ENCODE measurements at places on chromosomes 6 and 20. TPM values are rescaled to one million over a fixed set of nuclear protein-coding genes. Genes with fewer than 3 reads are reported as not detected.
A peak's percentile ranks its signal among the peaks of the same experiment; 100 is the strongest.

GRCh38 chr20:43746344-43747137 is 19.7 kb upstream of the GTSF1L start:
- H3K27me3 ChIP-seq: peaks cover 13% of the 10 kb centered on the region
- no peaks in the 10 kb centered on the region for H3K36me3 ChIP-seq
- H3K27ac ChIP-seq: no peak overlapping the region

DNA sequence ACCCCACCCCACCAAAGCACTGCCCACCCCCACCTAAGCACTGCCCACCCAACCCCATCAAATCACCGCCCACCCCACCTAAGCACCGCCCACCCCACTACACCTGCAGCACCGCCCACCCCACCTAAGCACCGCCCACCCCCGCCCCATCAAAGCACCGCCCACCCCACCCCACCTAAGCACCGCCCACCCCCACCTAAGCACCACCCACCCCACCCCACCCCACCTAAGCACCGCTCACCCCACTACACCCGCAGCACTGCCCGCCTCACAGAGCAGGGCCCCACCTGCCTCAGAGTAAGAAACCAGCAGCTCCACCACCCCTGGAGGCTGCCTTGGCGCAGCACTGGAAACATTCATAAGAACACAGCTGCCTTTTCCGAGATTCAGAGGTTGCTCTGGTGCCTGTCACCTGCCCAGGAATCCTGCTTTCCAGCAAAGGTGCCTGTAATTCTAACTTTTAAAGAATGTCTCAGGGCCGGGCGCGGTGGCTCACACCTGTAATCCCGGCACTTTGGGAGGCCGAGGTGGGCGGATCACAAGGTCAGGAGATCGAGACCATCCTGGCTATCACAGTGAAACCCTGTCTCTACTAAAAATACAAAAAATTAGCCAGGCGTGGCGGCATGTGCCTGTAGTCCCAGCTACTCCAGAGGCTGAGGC is 148.2 kb downstream of the BMP7 start:
- H3K27me3 ChIP-seq: no peaks in the 10 kb centered on the region
- H3K4me3 ChIP-seq: no peak overlapping the region
- H3K36me3 ChIP-seq: no peaks in the 10 kb centered on the region

DNA sequence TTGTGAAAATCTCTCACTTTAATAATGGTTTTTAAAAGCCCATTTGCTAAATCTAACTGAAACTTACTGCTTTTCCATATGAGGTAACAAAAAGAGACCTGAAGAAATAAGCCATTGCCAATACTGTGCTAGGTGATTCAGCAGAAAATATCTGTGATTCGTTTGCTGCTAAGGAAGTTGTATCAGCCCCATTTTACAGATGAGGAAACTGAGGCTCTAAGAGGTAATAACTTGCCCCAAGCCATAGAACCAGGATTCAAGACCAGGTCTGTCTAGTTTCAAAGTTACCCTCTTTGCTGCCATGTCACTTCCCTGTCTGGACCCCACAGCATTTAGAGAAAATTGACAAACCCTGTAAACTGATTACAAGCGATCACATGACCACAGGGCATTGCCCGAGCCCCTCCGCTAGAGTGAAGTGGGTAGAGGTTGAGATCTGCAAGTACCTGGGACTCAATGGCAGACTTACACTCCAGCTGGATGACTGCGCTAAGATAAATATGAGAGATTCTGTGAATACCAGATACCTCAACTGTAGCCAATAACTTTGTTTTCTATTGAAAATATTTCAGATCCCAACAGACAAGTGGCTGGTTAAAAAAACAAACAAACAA is 69.3 kb downstream of the TNFRSF21 start:
- H3K27me3 ChIP-seq: no peaks in the 10 kb centered on the region
- H3K36me3 ChIP-seq: no peaks in the 10 kb centered on the region
- no peak overlapping the region for H3K4me3 ChIP-seq
- H3K4me1 ChIP-seq: peaks cover 27% of the 10 kb centered on the region

GRCh38 chr6:139187489-139187888 is 52.6 kb downstream of the HECA start:
- H3K27ac ChIP-seq: no peak overlapping the region
- H3K4me3 ChIP-seq: no peak overlapping the region
- DNase-seq: no peak
- no peaks in the 10 kb centered on the region for H3K27me3 ChIP-seq

GRCh38 chr6:90168693-90169131 is 127.9 kb downstream of the BACH2 start:
- no peaks in the 10 kb centered on the region for H3K36me3 ChIP-seq
- H3K4me1 ChIP-seq: no peaks in the 10 kb centered on the region
- no peaks in the 10 kb centered on the region for H3K27me3 ChIP-seq
- H3K4me3 ChIP-seq: no peak overlapping the region

FABP7 gene
- total RNA-seq: not detected

DNA sequence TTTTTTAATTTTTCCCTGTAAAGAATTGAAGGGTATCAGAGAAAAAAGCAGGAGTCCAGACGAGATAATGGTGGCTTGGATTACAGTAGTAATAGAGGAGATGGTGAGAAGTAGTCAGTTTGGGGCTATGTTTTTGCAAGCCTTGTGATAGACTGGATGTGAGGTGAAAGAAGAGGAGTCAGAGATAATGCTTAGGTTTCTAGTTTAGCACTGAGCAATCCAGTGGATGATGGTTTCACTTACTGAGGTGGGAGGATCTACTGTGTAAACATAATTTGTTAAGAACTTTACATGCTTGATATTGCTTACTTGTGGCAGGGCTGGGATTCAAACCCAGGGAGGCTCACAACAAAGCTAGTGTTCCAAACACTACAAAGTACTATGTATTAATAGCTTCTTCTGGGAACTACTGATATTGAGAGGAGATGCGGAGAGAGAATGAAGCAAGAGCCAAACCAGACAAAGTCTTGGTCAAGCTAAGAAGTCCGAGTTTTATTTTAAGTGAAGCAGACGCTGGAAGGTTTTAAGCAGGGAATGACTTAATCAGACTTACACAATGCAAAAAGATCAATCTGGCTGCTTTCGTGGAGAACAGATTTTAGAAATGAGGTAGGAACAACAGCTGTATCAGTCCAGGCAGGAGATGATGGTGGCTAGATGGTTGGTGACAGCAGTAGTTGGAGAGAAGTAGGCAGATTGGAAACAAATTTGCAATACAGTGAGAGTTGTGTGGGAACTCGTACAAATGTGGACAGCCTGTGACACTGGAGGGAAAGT is 58.0 kb downstream of the ZFAND3 start:
- no peak overlapping the region for H3K27ac ChIP-seq
- no peak overlapping the region for H3K4me3 ChIP-seq
- peaks cover 27% of the 10 kb centered on the region for H3K4me1 ChIP-seq
- H3K27me3 ChIP-seq: no peaks in the 10 kb centered on the region
- H3K36me3 ChIP-seq: no peaks in the 10 kb centered on the region

GRCh38 chr20:50187403-50188051 is 3.1 kb upstream of the CEBPB start:
- no peak overlapping the region for H3K4me3 ChIP-seq
- no peaks in the 10 kb centered on the region for H3K36me3 ChIP-seq
- peaks cover 15% of the 10 kb centered on the region for H3K4me1 ChIP-seq
- peak; percentile 74 for DNase-seq
- no peak overlapping the region for H3K27ac ChIP-seq

PPP1R16B gene
- total RNA-seq: 22.1 TPM

Measured in upper lobe of right lung (tissue), 1 donor.